ENCODE measurements at places on chromosomes 4 and X. TPM values are rescaled to one million over a fixed set of nuclear protein-coding genes. Genes with fewer than 3 reads are reported as not detected.

DNA sequence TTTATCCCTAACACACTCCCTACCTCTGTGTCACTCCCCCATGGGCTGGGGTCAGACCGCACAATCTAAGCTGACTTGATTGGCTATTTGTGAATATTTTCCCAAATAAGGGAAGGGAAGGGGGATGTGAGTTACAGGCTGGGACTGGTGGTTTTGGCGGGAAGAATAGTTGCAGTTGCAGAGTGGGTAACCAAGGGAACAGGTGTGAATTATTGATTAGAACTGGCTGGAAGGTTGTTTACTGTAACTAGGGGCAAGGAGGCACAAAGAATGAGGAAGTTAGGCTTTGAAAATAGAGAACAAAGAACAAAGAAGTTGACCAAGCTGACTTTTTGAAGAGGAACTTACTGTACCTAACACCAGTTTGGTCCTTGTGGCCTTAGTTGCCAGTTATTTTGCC lies 88.0 kb upstream of the XAGE2 start:
- H3K36me3 ChIP-seq: no peaks in the 10 kb centered on the region
- no peaks in the 10 kb centered on the region for H3K4me1 ChIP-seq
- H3K27me3 ChIP-seq: no peaks in the 10 kb centered on the region
- H3K27ac ChIP-seq: no peak overlapping the region

DNA sequence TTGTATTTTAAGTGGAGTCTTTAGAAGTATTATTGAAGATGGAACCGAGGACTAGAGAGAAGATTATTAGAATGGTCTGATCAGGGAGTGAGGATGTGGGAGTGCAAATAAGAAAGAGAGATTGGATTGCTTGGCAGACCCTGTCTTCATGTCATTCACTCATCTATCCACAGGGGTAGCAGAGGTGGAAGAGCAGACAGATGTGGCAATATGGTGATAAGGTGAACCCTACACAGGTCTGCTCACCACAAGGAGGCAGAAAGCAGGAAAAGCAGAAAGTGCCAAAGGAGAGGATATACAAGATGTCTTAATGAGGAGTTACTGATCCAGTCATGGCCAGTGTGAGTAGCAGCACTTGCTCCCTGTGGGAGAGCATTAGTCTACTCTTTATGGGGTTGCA lies 129.4 kb downstream of the MAGEE2 start:
- H3K27me3 ChIP-seq: peaks cover 3% of the 10 kb centered on the region
- H3K36me3 ChIP-seq: no peaks in the 10 kb centered on the region
- DNase-seq: no peak
- H3K27ac ChIP-seq: no peak overlapping the region
- no peaks in the 10 kb centered on the region for H3K4me1 ChIP-seq

GRCh38 chrX:25523574-25524540 lies 508.1 kb upstream of the ARX start:
- H3K27ac ChIP-seq: no peak overlapping the region
- H3K36me3 ChIP-seq: no peaks in the 10 kb centered on the region
- no peak overlapping the region for H3K4me3 ChIP-seq
- no peaks in the 10 kb centered on the region for H3K4me1 ChIP-seq
- H3K27me3 ChIP-seq: no peaks in the 10 kb centered on the region

- no peaks in the 10 kb centered on the region for H3K4me1 ChIP-seq
- no peaks in the 10 kb centered on the region for H3K27me3 ChIP-seq
- no peak for DNase-seq
Measured at GRCh38 chr4:54737421-54737820, 79.7 kb downstream of the KIT start.

DNA sequence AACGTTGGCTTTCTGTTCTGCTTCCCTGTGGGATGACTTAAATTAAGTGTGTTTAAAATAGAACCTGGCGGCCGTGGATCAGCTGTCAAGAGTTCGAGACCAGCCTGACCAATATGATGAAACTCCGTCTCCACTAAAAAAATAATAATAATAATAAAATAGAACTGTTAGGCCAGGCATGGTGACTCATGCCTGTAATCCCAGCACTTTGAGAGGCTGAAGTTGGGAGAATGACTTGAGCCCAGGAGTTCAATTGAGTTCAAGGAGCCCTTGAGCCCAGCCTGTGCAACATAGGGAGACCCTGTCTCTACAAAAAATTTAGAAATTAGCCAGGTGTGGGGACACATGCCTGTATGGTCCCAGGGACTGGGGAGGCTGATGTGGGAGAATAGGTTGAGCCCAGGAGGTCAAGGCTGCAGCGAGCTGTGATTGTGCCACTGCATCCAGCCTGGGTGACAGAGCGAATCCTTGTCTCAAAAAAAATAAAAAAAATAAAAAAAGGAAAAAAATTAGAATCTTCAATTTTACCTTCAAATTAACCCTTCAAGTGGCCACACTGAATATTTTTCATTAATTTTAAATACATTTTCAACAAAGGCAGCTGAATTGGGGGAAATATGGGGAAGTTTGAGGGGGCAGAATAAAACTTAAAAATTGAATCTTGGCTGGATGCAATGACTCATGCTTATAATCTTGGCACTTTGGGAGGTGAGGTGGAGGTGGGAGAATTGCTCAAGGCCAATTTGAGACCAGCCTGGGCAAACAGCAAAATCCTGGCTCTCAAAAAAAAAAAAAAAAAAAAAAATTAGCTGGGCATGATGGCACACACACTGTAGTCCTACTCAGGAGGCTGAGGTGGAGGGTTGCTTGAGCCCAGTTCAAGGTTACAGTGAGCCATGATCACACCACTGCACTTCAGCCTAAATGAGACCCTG lies 31.8 kb upstream of the HSD17B13 start:
- no peaks in the 10 kb centered on the region for H3K27me3 ChIP-seq
- H3K4me3 ChIP-seq: no peak overlapping the region
- no peaks in the 10 kb centered on the region for H3K4me1 ChIP-seq
- no peak for DNase-seq
- H3K27ac ChIP-seq: no peak overlapping the region
- H3K36me3 ChIP-seq: peaks cover 29% of the 10 kb centered on the region

- H3K27ac ChIP-seq: no peak overlapping the region
- H3K36me3 ChIP-seq: no peaks in the 10 kb centered on the region
- no peaks in the 10 kb centered on the region for H3K27me3 ChIP-seq
Measured at GRCh38 chrX:138128027-138128671, 562.2 kb downstream of the ZIC3 start.

GRCh38 chr4:32002037-32002747 lies 1282.0 kb downstream of the PCDH7 start:
- H3K4me1 ChIP-seq: no peaks in the 10 kb centered on the region
- H3K36me3 ChIP-seq: no peaks in the 10 kb centered on the region
- DNase-seq: no peak
- H3K4me3 ChIP-seq: no peak overlapping the region

The ARHGAP36 gene
- not detected for total RNA-seq

DNA sequence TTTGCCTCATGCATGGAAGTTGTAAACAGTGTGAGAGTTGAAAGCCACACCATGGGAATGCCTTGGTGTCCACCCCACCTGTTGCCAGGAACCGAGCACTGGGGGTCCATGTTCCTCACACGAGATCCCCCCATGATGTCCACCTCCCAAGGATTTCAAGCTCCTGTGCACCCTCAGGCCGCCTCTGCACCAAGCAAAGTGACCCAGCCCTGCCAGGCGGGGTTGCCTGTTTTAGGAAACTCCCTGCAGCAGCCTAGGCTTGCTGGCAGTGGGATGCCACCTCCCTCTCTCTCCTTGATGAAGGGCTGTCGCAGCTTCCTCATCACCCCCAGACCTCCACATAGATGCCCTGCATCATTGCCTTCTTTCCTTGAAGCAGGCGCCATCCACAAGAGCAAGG lies 82.8 kb downstream of the GPR143 start:
- H3K4me1 ChIP-seq: no peaks in the 10 kb centered on the region
- H3K4me3 ChIP-seq: no peak overlapping the region
- no peak overlapping the region for H3K27ac ChIP-seq
- peaks cover 5% of the 10 kb centered on the region for H3K36me3 ChIP-seq

The ESX1 gene
- total RNA-seq: not detected

The IL1RAPL2 gene
- not detected for total RNA-seq

- H3K36me3 ChIP-seq: no peaks in the 10 kb centered on the region
- no peak for DNase-seq
- no peak overlapping the region for H3K4me3 ChIP-seq
- H3K4me1 ChIP-seq: no peaks in the 10 kb centered on the region
- H3K27me3 ChIP-seq: no peaks in the 10 kb centered on the region
Measured at GRCh38 chr4:179595671-179596410, 2153.6 kb upstream of the AGA start.

The CFP gene
- total RNA-seq: 37.1 TPM

The TMPRSS11B gene
- not detected for total RNA-seq

The PPEF2 gene
- total RNA-seq: 0.40 TPM

GRCh38 chr4:4574792-4575191 lies 32.9 kb upstream of the STX18 start:
- peak overlapping the region; percentile 41 for H3K27ac ChIP-seq
- no peaks in the 10 kb centered on the region for H3K27me3 ChIP-seq
- peak overlapping the region; percentile 86 for H3K4me3 ChIP-seq
- H3K36me3 ChIP-seq: no peaks in the 10 kb centered on the region

The COX7B2 gene
- not detected for total RNA-seq

- H3K27me3 ChIP-seq: no peaks in the 10 kb centered on the region
- no peak within 1 kb of the TSS for H3K27ac ChIP-seq
- DNase-seq: peak; percentile 50
- no peaks in the 10 kb centered on the region for H3K36me3 ChIP-seq
Measured at GRCh38 chrX:154804957-154805695, at the start of gene MPP1. Gene MPP1, minus strand, starts transcription at chrX:154805485. Its CDS starts 112 bp downstream, at chrX:154805373.

DNA sequence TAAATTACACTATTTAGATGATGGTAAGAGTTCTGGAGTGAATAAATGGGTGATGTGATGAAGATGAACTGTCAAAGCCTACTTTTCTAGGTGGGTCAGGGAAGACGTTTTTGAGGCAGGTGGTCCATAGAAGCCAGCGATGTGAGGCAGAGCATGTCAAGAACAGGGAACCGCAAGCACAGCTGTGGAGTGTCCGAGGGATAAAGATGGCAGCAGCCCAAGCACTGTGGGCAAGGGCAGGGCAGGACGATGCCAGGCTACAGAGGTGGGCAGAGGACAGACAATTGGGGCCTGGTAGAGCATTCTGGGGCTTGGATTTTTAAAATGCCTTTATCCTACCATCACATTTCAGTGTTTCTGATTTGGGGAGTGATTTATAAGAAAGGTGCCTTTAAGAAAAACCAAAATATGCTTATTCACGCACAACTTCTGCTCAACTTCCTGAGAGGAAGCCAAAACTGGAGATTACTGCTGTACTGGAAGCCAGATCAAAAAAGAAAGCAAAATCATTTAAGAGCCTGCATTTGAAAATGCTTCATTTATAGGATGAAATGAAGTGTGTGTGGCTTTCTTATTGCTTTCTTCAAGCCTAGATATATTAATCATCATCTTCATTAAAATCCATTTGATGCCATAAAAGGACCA lies 119.0 kb upstream of the WDR17 start:
- peaks cover 3% of the 10 kb centered on the region for H3K4me1 ChIP-seq
- no peaks in the 10 kb centered on the region for H3K27me3 ChIP-seq
- no peak overlapping the region for H3K4me3 ChIP-seq
- H3K36me3 ChIP-seq: no peaks in the 10 kb centered on the region
